ENCODE measurements at places on chromosomes 3 and 15.

DNA sequence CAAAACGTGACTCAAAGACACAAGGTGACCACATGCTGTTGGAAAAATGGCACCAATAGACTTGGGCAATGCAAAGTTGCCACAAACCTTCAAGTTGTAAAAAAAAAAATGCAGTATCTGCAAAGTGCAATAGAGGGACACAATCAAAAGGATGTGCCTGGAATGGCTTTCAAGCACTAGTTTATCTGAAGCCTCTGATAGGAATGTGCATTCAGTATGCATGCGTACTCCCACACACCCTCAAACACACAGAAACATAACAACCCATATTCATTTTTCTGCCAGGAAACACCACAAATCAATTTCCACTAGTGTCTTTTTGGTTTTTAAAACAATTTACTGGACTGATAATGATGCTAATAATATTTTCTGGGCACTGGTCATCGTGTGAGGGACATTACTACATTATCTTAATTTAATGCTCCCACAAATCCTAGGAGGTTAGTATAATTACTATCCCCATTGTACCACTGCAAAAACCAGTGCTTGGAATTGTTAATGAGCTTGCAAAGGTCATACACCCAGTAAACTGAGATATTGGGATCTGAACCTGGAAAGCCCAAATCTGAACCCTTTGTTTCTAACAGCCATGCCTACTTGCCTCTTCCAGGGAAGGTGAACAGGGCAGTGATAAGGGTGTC is 298.7 kb downstream of the MAGI1 start:
- no peak for DNase-seq

DNA sequence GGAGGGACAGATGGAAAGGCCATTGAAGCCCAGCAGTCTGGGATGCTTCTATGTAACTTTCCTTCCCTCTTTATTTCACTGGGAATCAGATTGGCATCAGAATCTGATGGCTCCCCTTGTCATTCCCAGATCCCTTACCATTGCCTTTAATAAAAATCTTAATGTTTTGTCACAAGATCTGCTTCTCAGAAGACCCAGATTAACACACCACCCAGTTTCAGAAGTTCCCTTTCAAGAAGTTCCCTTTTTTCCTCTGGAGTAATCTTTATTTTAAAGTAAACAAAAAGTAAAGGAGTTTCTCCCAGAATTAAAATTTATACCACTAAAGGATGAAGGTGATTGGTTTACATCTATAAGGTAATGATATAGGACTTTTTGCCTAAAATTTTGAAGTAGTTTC is 76.4 kb downstream of the UBR1 start:
- DNase-seq: no peak

DNA sequence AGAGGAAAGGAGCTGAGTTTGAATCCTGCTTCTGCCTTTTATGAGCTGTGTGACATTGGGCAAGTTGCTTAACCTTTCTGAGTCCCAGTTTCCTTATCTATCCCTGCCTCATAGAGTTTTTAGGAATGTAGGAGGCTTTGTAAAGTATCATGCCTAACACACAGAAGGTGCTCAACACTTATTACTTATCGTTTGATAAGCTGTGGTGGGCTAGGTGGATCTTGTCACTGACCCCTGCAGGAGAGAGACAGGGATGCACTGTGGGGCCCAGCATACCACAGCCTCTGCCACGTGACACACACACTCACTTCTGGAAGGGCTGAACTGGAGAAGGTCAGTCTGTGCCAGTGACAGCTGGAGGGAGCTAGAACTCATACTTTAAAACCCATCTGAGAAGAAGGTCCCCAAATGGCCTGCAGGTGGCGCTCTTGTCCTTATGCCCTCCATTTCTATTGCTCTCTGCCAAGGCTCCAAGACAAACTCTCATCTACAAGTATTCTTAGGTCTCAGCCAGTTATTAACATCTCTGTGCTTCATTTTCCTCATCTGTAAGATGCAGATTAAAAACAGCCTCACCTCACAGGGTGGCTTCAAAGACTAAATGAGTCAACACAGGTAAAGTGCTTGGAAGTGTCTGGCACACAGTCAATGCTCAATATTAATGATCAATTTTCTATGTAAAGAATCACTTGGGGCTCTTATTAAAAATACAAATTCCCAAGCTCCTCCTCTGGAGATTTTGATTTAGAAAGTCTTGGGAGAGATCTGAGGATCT is 57.5 kb upstream of the HACD2 start:
- DNase-seq: peak; percentile 45

DNA sequence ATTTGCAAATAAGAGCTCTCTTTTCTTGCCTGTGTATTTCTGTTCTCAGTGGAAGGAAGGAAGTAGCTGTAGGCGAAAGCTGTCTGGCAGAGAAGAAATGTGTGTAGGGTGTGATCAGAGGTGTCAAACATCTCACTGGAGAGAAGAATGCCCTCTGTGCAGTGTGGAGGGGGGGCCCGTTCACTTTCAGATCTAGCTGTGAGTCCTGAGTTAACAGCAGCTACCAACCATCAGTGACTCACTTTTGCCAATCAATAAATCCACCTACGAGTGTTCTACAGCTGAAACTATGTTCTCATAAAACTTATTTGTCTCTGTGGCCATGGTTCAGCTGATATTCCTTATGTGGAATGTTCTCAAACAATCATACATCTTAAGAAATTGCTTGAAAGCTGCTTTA is 103.7 kb downstream of the FRMD4B start:
- DNase-seq: peak; percentile 41

DNA sequence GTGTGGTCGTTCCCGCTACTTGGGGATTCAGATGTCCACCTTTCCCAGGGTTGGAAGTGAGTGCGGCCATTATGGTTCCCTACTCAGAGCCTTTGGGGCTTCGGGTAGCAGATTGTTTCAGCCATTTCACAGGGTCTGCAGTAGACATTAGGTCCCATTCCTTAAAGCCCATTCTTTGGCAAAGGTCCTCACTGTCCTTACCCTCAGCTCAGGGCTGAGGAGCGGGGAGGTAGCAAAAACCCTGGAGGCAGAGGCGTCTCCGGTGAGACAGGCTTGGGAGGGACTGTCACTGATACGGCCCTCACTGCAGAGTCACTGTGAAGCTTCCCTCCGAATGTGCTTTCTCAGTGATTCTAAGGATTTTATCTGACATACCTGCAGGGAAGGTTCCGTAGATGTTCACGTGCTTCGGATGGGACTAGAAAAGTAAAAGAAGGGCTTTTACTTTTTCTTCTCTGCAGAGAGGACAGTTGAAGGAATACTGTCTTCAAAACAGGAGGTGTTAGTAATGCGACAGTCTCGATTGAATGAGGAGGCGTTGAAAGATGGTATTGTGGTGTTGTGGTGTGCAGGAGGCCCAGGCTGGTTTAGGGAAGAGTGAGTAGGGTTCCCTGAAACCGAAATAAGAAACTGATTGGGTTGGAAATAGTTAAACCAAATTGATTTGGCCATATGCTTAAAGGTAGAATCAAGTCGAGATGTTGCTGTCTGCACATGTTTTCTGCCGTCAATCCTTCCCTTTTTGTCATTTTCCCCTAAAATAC is 630 bp downstream of the ATP6V1A start:
- DNase-seq: peak; percentile 27

DNA sequence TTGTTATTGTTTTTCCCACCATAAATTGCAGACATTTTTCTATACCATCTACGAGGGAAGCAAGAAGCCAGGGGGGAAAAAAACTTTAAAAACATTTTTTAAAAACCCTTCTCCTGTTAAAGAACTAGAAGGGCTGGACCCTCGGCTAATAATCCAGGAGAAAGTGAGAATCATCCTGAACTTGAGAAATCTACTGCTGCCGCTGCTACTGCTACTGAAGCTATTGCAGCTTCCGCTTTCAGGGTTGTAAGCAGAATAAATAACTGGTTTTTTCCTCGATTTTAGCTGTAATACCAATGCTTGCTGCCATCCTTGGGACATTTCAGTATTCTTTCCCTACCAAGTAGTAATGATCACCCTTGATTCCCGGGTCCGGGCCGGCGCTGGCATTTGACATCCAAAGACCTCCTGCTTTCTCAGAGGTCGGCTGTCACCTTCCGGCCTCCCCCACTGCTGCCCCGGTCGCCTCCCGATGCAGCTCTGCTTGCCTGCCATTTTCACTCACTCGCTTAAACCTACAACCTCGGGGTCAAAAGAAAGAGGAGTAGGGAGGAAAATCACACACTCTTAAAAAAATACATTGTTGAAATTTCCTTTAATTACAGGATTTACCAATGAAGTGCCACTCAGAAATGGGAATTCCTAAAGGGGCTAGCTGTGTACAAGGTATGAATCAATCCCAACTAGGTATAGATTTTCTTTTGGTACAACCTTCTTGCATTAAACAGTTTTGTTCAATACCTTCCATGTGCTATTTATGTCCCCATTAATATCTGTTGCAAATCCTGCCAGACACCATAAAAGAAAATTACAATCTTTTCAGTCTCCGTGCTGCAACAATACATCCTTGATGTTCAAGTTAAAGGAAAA is 674 bp upstream of the MECOM start:
- DNase-seq: no peak

DNA sequence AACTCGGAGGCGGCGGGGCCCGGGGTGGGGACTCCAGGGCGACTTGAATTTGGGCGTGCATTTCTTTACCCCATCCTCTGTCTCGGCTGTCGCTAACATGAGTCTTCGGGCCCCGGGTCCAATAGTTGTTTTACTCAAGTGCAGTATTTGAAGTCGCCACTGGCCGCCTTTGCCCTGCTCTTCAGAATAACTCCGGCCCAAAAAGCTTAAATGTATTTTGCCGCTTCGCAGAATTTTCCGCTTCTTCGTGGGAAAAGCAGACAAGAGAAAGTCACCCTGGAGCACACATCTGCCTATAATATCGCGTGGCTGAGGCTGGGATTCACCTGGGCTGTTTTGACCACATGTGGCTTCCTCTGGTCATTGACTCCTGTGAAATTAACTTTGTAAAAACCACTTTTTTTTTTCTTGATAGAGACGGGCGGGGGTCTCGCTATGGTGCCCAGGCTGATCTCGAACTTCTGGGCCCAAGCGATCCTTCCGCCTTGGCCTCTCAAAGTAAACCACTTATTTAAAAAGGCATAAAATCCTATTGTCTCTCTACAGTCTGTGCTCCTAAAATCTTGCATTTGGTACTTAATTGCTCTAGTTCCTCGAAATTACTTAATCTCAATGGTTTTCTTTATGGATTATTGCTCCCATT is 676 bp downstream of the CNOT10 start:
- DNase-seq: no peak

- DNase-seq: no peak
Observed at GRCh38 chr3:42773409-42773751, 327 bp upstream of the CCDC13 start.

- DNase-seq: no peak
Observed at GRCh38 chr3:125011941-125012340, 43.9 kb downstream of the HEG1 start.
